ENCODE measurements at places on chromosomes 6 and 20.

DNA sequence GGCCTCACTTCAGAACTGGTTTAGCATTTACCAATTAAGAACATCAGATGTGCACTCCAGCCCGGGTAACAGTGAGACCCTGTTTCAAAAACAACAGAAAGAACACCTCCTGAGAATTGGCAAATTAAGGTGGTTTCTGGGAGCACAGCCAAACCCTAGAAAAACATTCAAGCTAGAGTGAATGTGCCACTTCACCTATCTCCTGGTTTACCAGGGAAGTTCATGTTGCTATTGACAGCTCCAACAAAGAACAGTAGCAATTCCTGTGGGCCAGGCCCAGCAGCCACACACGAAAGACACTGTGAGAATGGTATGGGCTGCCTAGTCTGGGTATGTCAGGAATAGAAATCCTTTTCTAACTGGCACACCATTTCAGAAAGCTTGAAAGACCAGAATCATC is 4.9 kb downstream of the POLR1C start:
- no peak for DNase-seq

- no peak for DNase-seq
Measured at GRCh38 chr6:72784071-72784470, 162.2 kb downstream of the KCNQ5 start.

GRCh38 chr6:170404036-170404435 is 97.5 kb downstream of the FAM120B start:
- no peak for DNase-seq

DNA sequence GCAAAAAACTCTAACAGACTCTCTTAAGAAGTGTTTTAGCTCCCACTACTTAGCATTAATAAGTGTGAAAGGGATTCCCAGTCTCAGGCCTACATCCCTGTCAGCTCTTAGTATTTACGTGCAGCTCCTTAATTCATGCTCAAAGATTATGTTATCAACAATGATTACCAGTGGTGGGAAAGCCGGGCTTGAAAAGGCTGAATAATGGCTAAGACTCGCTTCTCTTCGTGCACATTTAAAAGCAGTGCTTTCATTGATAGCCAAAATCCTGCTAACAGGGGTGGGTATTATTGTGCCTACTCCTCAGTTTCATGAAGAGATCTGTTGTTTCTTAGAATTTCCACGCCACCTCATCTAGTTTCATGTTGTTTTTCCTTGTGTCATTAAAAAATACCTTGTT is 518.8 kb downstream of the GRIK2 start:
- no peak for DNase-seq

GRCh38 chr6:119444642-119445557 is 95.3 kb upstream of the MAN1A1 start:
- DNase-seq: no peak

GRCh38 chr6:151589667-151590066 is 95.8 kb downstream of the CCDC170 start:
- DNase-seq: no peak

DNA sequence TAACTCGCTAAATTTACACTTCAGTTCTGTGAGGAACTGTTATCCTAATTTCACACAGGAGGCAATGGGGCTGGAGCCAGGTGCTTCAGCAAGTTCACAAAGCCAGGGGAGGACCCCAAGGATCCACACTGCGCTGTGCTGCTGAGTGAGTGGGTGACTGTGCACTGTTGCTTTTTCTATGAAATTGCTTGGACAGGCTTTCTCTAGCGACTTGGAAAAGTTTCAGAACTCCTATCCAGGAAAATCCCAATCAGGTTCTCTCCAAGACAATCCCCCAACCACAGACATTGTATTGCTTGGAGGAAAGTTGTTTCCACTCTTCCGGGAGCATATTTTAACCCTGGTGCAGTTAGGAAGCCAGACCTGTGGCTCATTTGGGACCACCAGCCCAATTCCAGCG is 175.9 kb upstream of the CST7 start:
- no peak for DNase-seq

GRCh38 chr20:49505518-49505917 is 23.1 kb upstream of the KCNB1 start:
- DNase-seq: no peak

- no peak for DNase-seq
Measured at GRCh38 chr6:146594495-146594894, 4.3 kb upstream of the ADGB start.

DNA sequence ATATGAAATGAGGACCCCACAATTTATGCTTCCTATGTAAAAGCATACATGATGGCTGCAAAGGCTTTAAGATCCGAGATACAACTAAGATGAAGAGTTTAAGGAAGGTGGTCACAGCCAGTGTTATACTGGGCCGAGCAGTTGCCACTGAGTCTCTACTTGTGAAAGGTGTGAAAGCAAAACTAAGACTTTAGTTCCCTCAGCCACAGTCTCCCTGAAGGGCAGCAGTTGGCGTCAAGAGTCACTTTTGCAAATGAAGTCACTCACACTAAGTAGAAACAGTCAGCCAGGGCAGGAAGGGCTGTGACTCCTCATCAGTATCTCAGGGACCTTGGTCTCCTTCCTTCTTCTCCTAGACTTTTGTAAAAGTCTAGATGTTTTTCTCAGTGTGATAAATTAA is 191.6 kb upstream of the MCHR2 start:
- no peak for DNase-seq

GRCh38 chr6:139961190-139961589 is 586.7 kb upstream of the CITED2 start:
- DNase-seq: no peak

DNA sequence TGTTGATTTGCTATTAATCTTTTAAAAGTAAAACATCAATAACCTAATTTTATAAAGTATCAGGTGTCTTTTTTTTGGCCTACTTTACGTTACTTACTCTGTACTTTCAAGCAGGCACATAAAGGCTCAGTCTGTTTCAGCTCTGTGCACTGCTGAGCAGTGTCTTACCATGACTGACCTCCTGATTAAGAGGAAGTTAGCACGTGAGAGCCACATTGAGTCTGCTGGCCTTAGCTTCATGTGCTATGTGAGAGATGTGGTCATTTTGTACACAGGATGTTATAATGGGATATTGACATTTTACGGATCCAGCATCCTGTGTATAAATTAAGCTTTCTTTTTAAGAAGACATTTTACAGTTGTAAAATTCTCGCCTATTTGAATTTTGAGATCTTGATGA is 31.9 kb downstream of the ARID1B start:
- no peak for DNase-seq

DNA sequence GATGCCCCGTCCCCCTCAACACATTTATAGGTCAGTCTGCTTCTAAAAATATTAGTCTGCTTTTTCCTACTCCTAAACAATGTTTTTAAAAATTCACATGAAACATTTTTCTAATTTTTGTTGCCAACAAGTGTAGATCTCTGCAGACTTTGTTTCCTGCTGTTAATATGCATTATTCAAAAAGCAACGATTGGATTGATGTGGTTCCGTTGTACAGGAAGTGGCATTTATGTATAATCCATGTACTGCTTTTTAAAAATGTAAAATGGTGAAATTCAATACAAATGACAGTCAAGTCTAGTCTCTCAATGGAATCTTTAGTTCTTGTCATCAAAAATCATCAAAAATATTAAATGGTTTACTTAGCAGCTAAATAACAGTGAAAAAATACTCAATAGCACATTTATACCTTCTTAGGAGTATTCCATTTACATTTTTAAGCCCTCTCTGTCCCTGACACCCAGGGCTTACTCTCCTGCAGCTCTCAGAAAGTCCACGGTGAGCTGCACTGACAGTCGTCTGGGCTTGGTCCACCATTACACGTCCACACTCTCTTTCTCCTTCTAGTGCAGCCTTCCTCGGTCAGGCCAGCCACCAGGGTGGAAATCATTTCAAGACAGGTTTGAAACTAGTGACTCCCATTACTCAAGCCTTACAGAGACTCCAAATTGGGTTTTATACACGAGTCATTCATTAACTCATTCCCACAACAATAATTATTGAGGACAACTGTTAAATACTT is 211.5 kb downstream of the TMEM200A start:
- no peak for DNase-seq

DNA sequence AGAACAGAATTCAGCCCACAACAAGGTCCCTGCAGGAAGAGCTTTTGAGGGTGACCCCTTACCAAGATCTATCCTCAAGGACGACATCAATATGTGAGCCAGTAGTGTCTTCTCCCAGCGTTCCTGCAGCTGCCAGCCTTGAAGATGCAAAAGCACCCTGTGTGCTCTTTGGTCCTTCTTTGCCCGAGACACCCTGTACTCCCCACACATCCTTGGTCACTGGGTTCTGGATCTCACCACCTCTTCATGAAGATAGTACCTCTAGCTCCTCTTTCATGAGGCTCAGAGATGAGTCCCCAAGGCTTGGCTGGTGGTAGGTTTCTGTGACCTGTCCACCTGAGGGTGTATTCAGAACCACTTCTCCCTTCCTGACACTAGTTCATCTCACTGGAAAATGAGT is 259.6 kb upstream of the FOXQ1 start:
- DNase-seq: no peak

DNA sequence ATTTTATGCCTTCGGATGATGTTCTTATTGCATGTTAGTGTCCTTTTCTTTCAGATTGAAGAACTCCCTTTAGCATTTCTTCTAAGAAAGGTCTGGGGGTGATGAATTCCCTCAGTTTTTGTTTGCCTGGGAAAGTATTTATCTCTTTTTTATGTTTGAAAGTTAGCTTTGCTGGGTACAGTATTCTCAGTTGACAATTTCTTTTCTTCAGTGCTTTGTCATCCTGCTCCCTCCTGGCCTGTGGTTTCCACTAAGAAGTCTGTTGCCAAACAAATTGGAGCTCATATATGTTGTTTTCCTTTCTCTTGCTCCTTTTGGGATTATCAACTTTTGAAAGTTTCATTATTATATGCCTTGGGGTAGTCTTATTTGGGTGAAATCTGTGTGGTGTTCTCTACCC is 11.5 kb downstream of the GRM1 start:
- DNase-seq: no peak

GRCh38 chr6:119132261-119132981 is 54.0 kb upstream of the FAM184A start:
- DNase-seq: no peak

DNA sequence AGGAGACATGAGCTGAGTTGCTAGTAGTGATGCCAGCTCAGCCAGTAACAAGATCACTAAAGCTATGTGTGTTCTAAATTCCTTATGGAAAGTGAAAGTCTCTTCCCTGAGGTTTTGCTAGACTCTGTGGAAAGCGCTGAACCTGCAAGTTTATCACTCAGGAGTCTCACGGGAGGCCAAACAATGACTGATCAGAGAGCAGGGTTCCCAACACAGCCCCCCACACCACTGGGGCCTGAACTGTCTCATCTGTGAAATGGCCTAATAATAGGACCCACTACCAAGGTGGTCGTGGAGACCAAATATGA is 19.9 kb downstream of the ACSS1 start:
- no peak for DNase-seq

DNA sequence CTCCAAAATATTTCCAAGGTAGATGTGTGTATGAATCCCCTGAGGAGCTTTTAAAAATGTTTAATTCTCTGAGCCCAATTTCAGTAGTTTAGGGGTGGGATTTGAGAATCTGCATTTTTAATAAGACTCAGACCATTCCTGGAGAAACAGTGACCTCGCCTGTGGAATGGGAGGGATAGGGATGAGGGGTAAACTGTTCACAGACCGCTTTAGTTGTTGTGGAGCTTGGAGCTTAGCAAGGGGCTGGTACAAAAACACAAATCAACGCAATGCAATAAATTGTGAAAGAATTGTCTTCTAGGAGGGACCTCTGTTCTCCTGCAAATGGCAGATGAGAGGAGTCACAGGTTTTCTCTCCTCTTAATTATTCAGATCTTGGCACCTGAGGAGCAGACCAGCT is 239.3 kb upstream of the SULF2 start:
- no peak for DNase-seq

GRCh38 chr6:144158133-144158532 is 7.8 kb downstream of the STX11 start:
- no peak for DNase-seq

DNA sequence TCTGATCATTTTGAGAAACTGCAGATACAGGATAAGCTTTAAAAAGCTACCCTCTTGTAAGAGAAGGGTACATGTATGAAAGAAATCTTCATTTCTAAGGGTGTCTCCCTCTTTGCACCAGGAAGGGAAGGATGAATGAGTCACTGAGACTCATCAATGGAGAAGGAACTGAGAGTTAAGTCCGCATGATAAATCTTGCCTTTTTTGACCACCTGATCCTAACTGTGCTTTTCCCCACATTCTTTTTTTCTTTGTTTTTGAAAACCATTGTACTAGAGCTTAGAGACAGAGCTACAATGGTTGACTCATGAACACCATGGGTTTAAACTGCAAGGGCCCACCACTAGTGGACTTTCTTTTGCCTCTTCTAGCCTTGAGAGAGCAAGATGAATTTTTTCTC is 353.0 kb upstream of the RGS17 start:
- DNase-seq: no peak

DNA sequence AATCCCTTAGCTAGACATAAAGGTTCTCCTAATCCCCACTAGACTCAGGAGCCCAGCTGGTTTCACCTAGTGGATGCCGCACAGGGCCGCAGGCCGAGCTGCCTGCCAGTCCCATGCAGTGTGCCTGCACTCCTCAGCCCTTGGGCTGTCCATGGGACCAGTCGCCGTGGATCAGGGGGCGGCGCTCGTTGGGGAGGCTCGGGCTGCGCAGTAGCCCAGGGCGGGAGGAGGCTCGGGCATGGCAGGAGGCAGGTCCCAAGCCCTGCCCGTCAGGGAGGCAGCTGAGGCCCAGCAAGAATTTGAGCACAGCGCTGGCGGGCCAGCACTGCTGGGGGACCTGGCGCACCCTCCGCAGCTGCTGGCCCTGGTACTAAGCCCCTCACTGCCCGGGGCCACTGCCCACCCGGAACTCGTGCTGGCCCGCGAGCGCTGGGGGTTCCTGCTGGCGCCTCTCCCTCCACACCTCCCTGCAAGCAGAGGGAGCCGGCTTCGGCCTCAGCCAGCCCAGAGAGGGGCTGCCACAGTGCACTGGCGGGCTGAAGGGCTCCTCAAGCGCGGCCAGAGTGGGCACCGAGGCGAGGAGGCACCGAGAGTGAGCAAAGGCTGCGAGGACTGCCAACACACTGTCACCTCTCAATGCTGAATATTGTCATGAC is 307.8 kb downstream of the C6orf118 start:
- DNase-seq: no peak

- DNase-seq: no peak
Measured at GRCh38 chr6:129843573-129843972, 17.5 kb downstream of the TMEM244 start.

GRCh38 chr20:40639676-40640355 is 49.2 kb downstream of the MAFB start:
- no peak for DNase-seq

DNA sequence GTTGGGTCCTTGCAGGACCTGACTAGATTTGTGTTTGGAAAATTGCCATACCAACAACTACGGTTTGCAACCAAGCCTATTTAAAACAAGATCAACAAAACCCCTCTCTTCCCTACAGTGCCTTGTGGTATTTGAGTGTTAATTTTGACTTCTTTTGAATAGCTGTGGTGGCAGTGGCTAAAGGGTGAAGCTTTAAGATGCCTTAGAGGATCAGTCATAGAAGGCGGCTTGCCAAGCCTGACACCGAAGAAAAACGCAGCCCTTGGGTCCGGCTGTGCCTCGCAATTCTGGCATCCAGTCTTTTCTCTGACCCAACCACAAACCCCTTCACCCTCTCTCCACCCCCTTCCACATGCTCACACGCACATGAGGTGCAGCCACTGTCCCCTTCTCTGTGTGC is 32.6 kb downstream of the BMP6 start:
- DNase-seq: no peak

All from CD4-positive, alpha-beta T cell treated with Interleukin-4 for 1 hour (primary cell).